ENCODE measurements at places on chromosomes 4 and X.

DNA sequence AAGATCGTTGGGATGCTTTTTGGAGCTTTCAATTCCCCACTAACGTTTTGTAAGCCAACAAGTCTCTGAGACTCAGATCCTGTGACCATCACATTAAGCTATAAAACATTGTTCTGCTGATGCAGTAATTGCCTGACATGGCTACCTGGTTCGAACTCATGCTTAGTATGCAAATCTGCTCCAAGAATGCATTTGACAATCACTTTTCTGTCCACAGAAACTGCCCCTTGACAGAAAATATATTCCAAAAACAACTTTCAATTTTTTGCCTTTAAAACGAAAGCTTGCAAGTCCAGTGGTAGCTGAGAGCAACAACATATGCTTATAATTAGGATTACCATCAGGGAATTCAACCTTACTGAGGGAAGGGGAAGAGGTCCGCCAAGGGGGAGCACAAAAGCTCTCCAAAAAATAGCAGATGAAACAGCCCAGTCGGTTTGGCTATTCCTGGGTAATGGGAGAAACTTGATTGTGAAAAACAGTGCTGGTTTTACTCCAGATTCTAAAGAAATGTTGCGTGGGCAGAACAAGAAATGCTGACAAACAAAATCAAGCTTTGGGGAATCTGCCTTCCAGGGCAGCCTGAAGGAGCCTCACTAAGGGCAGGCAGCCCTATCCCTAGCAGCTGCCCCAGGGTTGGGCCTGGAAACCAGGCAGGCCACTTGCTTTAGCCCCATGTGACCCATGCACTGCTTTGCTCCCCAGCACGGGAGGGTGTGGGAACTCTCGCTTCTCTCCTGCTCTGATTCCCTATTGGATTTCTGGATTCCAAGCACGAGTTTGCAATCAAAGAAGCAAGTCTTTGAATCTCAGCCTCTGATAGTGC lies 160.7 kb upstream of the LDB2 start:
- no peak for DNase-seq

DNA sequence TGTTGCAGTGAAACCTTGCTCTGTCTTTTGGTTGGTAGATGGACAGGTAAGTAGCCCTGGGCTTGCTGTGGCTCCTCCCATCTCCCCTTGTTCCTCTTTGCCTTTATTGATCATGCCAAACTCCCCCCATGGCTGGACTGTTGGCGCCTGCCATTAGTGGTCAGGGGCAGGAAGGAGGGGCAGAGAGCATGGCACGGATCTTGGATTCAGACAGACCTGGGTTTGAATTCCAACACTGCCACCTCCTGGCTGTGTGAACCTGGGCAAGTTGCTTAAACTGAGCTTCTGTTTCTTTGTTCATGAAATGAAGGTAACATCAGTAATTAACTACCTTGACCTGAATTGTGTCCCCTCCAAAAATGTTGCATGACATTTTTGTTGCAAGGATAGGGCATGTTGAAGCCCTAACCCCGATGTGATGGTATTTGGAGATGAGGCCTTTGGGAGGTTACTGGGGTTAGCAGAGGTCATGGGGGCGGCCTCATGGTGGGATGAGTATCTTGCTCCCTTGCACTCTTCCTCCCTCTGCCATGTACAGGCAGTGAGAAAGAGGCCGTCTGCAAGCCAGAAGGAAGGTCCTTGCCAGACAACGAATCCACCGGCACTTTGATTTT lies 6.0 kb downstream of the SLC2A9 start:
- peak; percentile 55 for DNase-seq

- peak; percentile 76 for DNase-seq
Observed at GRCh38 chrX:40651620-40652223, 4.4 kb upstream of the CXorf38 start.

- DNase-seq: no peak
Observed at GRCh38 chr4:1404573-1405253, 1.5 kb downstream of the NKX1-1 start.

DNA sequence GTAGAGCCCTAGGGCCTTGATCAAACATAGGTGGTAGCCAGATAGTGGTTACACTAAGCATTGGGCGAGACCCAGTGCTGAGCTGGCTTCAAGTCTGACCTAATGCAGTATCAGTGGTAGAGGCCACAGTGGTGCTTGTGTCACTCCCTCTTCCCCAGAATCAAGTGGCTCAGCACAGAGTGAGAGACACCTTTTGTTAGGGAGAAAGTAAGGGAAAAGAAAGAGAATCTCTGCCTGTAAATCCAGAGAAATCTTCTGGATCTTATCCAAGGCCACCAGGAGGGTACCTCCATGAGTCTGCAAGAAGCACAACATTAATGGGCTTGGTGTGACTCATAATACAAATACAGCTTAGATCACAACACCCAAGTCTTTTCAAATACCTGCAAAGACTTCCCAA lies 117.7 kb upstream of the SLC6A14 start:
- no peak for DNase-seq

Measured in activated CD4-positive, alpha-beta T cell treated with anti-CD3 and anti-CD28 coated beads, Interleukin-10, Interleukin-2, amounts not matched to agents 100 ng/mL and 50 ng/mL, durations not matched to agents 16 hours and 8 hours (primary cell).